ENCODE measurements at places on chromosomes 13 and 19.

DNA sequence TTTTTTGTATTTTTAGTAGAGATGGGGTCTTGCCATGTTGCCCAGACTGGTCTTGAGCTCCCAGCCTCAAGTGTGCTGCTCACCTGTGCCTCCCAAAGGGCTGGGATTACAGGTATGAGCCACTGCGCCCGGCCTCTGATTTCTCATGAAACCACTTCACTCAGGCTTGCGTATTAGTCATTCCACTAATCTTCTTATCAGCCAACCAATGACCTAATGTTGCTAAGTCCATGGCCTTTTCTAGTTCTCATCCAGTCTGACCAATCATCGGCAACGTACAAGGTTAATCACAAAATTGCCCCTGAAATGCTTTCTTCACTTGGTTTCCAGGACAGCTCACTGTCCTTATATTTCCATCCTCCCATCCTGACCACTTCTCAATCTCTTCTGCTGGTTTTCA, 605.3 kb upstream of the SLC10A2 start:
- no peak for DNase-seq

DNA sequence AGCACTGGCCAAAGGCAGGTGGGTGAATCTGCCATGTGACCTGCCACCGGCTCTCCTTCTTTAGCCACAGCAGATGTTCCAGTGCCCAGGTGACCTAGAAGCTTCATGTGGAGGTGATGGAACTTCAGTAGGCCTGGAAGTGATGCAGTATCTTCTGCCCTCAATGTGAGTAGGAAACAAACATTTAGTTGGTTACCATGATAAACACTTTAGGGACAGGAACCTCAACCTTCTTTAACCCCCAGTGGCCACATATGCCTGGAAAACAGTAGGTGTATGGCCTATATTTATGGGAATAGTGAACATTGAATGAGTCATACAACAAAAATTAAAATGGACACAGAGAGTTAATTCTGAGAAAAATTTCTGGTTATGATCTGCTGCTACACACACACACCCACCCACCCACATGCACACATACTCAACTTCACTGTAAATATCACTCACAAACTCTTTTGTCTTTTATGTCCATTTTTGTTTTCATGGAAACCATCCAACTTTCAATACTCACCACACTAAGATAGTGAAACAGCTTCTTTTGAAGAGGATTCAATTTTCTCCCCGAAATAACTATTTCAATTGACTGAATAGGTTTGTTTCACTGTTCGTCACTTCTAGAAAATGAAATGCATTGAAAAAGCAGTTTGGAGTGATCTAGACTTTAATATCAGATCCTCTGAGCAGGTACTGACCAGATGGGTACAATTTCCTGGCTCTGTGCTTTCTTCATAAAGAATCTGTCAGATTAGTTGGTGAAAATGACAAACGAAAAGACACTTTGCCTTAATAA, 97.3 kb downstream of the STARD13 start:
- DNase-seq, result no peak

- DNase-seq, result no peak
Measured at GRCh38 chr13:103540382-103540765, 474.2 kb upstream of the SLC10A2 start.

- DNase-seq, result no peak
Measured at GRCh38 chr13:74115133-74115532, 19.1 kb downstream of the KLF12 start.

DNA sequence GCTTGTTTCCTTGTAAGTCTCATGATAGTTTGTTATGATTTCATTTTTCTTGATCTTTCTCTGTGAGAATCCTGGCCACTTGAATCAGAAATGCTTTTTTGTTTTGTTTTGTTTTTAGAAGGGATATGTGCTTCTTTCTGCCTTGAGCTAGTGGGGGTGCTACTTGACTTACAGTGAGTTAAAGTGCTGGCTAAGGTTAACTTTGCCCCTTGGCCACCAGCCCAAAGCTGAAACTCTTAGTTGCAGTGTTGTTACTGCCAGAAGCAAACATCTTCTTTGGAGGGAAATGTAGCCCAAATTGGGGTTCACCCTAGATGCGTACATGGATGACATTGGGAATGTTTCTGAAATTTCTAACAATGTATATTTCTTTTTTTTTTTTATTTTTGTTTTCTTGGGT, 57.4 kb downstream of the TDRD3 start:
- DNase-seq, result no peak

GRCh38 chr13:69948016-69948415, 159.6 kb upstream of the ATXN8OS start:
- no peak for DNase-seq

- no peak for DNase-seq
Measured at GRCh38 chr13:48909056-48909389, 66.7 kb upstream of the FNDC3A start.

Measured in GM04503 (cell line).